DMS153 (cell line): ENCODE measurements at places on chromosomes 2 and 18.

DNA sequence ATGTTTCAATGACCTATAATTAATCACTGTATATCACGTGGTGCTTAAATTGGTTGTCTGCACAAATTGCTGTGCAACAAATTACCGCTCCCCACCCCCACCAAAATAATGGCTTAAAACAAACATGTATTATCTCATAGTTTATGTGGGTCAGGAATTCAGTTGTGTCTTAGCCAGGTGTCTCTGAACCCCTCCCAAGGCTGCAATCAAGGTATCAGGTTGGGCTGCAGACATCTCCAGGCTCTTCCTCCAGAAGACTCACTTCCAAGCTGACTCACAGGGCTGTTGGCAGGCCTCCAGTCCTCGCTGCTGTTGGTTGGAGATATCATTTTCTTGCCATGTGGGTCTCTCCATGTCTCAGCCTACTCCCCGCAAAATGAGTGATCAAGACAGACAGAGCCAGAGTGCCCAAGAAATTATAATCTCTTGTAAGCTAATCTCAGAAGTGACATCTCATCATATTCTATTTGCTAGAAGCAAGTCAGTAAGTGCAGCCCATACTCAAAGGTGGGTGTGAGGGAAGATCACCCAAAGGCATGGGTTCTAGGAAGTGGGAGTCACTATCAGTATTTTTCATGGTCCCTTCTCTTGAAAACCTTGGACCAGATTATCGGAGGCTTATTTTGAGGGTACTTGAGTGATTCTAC, 38.4 kb downstream of the SPC25 start:
- no peak for DNase-seq

GRCh38 chr2:144201868-144202468, 318.0 kb downstream of the ZEB2 start:
- DNase-seq = no peak

GRCh38 chr2:23554054-23554697, 169.2 kb downstream of the KLHL29 start:
- no peak for DNase-seq

DNA sequence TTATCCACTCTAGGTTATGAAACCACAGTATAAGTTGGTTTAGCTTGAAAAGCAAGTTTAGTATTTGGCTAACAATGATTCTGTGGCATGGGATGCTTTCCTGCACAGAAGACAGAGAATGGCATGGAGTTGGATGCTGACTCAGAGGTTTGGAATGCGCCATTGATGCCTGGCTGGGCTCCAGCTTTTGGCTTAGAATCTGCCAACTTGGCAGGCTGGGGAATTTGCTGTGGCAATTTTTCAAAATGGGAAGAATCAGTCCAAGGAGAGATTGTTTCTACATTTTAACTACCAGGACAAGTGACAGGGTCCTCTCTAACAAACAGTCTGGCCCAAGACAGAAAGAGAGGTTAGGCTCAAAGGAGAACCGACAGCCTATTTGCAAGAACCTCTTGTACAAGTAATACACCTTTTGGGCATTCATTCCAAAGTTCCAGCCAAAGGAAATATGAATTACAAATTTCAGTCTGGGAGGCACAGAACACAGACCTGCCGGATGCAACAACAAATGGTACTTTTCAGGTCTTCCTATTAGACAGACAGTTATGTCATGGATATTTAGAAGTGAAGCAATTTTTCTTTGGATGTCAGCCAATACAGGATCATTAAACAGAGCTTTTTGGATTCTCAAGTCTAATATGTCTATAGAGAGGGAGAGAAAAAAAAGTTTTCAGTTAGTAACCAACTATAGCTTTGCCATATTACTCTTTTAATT, 1027.7 kb downstream of the TMEM182 start:
- peak; percentile 5 for DNase-seq

- no peak for DNase-seq
Observed at GRCh38 chr2:179592167-179592936, 269.1 kb downstream of the ZNF385B start.

DNA sequence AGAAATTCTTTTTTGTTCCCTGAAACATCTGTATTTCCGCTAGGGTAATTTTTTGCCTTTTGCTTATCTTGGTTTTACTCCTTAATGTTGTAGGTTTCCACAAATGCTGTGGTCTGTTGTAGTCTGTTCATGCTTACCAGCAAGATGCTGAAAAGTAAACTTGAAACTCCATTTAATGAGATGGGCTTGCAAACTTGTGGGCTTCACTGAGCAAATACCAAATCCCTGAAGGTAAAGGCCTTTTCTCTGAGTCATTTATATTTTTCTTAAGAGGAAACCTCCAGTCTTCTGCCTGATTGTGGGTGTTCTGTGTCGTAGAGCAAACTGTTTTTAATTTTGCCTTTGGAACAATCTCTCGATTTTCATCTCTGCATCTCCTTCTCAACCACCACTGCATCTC, 9.3 kb downstream of the SP140 start:
- no peak for DNase-seq

DNA sequence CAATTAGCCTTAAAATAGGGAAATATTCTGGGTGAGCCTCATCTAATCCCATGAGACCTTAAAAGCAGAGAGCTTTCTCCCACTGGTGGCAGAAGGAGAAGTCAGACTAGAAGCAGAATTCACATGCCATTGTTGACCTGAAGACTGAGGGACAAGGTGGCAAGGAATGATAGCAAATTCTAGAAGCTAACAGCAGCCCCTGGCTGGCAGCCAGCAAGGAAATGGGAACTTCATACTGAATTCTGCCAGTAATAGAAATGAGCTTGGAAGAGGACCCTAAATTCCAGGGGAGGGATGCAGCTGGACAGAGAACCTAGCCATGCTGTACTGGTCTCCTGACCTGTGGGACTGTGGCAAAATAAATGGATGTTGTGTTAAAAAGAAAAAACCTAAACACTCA, 19.5 kb downstream of the B3GNT7 start:
- no peak for DNase-seq

DNA sequence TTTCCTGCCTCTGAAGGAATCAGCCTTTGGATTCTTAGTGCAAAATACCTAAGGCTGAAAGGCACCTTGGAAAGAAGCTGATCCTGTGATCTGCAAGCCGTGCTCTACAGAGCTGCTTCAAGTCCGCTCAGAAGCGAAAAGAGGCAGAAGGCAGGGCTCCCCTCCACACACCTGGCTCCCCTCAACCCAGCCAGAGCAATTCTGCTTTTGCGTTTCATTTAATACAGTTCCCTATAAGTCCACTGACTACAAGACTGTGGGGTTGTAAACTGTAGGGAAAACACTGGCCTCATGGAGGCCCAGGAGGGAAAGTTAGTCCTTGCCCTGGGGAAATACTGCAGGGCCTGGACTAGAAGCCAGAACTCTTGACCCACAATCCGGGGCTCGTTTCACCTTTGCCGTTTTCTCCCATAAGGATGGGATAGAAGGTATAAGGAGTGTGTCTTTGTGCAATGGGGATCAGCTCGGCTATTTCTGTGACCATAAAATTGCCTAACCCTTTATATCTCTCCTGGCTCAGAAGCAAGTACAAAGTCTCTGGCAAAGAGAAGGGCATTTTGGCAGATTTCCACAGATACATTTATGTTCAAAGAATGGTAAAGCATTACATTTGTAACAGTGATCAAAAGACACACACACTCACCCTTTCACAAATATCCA, 95.8 kb upstream of the TEX51 start:
- DNase-seq = no peak

DNA sequence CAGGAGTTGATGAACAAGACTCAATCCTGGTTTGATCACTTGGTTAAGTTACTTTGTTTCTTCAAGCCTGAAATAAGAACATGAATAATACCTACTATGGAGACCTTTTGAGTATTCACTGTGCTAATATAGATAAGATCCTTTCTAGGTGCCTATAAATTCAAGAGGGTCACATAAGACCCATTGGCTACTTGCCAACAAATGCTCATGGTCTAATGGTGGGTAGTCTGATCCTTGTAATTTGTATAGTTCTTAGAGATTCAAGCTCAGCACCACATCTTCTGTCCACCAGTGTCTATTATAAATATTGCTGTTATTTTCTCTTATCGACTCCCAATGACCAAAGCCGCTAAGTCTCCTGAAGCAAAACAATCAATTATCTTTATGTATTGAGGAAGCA, 27.4 kb upstream of the ACSL3 start:
- no peak for DNase-seq

DNA sequence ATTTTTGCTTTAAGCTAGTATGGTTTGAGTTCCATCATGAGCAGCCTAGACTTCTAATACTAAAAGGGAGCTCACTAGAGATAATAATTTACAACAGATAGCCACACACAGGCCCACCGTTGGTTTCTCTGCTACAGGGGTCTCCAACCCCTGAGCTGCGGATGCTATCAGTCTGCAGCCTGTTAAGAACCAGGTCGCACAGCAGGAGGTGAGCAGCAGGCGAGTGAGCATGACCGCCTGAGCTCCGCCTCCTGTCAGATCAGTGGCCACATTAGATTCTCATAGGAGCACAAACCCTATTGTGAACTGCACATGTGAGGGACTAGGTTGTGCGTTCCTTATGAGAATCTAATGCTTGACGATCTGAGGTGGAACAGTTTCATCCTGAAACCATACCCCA, 150.6 kb downstream of the HRH4 start:
- DNase-seq = no peak

GRCh38 chr2:237486819-237487448, at the start of gene MLPH:
TSS of gene MLPH (plus strand) at chr2:237487251. CDS start at chr2:237493427, 6,176 bp downstream.
- DNase-seq = no peak

GRCh38 chr2:85714841-85715240, 20.7 kb downstream of the GNLY start:
- no peak for DNase-seq

- no peak for DNase-seq
Observed at GRCh38 chr2:128215897-128216642, 102.6 kb downstream of the HS6ST1 start.

DNA sequence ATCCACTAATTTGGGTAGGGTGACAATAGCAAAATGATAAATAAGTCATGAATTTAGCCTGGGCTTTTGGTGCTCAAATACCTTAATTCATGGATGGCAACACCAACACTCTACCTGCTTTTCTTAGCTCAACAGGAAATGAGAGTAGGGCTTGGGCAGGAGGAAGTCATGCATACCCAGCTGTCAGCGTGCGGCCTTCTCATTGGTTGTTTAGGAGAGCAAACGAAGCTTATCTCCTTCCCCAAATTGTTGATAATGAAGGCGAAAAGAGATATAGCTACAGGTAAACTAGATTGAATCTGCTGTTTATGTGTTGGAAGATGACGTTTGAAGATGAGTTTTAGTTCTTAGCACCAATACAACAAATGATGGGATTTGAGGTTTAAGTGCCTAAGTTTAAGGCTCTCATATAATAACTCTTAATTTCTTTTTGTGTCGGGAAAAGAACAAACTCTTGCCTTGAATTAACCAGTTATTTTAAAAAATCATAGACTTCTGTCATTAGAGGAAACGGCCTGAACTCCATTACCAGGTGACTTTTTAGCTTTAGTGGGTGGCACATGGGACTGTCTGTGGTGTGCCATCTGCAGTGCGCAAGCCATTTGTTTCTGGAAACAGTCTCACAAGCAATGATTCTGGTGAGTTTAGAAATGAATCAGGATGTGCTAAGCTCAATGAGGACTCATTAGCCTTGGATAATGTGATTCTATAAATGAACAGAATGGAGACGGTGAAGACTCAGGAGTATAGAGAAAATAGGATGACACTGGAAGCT, 19.8 kb downstream of the MAP4K4 start:
- DNase-seq = no peak

DNA sequence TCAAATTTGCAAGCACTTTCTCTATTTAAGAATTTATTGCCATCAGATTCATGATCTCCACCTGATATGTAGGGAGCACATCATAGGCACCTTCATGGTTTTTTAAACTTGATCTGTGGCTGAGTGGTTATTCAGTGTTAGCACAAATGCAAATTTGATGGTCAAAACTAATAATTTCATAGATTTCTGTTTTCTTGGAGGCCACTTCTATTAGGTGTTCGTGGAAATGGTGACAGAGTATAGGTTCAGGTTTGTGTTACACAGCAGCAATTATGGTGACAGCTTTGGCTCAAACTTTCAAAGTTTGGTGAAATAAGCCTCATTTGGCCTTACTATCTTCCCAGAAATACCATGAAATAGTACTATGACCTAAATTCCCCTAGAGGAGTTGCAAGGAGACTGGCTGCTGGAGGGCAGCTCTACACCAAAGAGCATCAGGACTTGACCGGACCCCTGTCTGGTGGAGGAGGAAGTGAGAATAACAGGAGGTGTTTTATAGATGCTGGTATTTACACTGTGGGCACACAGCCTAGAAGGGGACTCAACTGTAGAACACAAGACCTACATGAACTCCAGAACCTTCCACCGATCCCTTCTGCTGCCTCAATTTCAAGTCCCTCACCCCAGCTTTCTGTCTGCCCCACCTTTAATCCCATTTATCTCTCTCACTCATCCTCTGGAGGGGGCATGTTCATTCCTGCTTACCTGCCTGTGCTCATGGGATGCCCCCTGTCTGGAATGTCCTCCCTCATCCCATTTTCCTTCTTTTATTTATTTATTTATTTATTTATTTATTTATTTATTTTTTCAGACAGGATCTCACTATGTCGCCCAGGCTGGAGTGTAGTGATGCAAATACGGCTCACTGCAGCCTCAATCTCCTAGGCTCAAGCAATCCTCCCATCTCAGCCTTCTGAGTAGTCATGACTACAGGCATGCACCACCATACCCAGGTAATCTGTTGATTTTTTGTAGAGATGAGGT, 132.9 kb upstream of the SIX2 start:
- DNase-seq = no peak

DNA sequence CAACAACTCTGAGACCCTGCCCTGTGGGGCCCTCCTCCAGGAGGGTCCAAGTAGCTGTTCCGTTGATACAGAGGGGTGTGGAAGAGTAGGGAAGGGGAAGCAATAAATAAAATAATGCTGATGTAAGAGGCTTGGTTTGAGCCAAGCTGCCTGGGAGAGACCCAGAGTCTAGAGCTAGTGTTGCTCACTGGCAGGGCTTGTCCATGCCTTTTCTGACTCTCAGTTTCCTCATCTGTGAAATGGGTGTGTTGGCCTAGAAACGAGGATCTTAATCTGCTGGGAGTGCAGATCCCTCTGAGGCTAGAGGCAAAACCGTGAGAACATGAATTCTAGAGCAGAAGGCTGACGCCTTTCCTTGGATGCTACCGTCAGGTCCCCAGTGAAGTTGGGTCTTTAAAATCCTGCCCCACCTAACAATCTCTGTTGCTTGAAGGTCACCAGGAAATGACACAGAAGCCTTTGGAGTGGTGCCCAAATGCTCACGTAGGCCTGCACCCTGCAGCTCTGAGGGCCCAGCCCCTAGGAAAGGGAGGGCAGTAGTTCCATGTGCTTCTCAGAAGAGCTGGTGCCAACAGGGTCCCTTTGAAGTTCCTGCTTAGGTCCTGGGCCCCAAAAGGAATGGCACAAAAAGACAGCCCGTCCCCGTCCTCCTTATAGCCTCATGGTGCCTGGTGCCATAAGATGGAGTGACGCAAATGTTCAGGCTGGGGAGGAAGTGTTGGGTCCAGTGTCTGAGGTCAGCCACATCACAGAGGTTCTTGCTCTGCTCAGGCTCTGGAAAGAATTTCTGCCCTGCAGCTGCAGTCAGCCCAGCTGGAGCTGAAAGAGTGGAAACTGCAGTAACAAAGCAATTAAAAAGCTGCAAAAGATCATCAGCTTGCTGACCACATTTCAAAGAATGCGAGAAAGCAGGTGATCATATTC, 73.2 kb upstream of the SMAD2 start:
- no peak for DNase-seq
